ENCODE measurements at places on chromosomes 12 and 14. TPM values are rescaled to one million over a fixed set of nuclear protein-coding genes. Genes with fewer than 3 reads are reported as not detected.

Gene MUCL1
- not detected for total RNA-seq

Gene ACOT6
- total RNA-seq: not detected

Gene GNPNAT1
- 7.8 TPM for total RNA-seq

Gene CBLN3
- total RNA-seq: 128 TPM

DNA sequence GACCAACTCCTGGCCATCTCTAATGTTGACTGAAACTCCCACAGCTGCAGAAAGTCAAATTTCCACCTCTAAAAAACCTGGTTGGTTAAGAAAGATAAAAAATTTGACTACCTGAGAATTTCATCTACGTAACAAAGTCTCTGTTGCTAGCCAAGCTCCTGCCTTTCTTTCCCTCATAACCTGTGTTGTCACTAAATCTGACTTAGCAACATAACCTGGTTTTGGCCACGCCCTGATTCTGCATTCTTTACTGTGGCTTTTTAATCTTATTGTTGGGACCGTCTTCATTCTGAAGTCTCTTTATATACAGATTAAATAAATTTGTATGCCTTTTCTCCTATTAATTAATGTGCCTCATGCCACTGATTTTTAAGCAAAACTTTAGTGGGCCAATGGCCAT is 16.1 kb upstream of the CD69 start:
- DNase-seq: no peak
- H3K36me3 ChIP-seq: no peaks in the 10 kb centered on the region
- H3K4me1 ChIP-seq: peaks cover 22% of the 10 kb centered on the region

- no peak for DNase-seq
- no peaks in the 10 kb centered on the region for H3K36me3 ChIP-seq
- no peaks in the 10 kb centered on the region for H3K27me3 ChIP-seq
- no peaks in the 10 kb centered on the region for H3K4me1 ChIP-seq
Observed at GRCh38 chr14:65920996-65921395, 508.5 kb downstream of the FUT8 start.

DNA sequence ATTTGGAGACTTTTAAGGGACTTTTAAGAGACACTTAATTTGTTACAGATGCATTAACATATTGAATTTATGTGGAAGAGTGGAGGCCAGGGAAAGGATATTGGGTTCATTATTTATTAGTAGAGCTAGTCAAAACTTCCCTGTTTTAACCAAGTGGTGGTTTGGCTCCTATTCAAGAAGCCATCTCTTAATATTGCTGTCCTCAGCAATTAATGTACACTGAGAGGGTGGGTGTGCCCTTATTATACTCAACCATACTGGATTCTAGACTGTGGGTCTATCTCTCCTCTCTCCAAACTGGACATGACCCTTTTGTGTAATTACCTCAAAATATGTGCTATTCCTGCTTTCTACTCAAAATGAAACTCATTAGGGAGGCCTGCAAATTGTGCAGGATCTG is 398.7 kb upstream of the DDHD1 start:
- no peaks in the 10 kb centered on the region for H3K36me3 ChIP-seq
- no peak for DNase-seq
- H3K4me3 ChIP-seq: no peak overlapping the region
